Fibroblast of villous mesenchyme (primary cell): ENCODE measurements at places on chromosomes 2 and 18. TPM values are rescaled to one million over a fixed set of nuclear protein-coding genes. Genes with fewer than 3 reads are reported as not detected.

HMSD gene
- 1.3 TPM in 2 replicates for total RNA-seq

CXCR2 gene
- total RNA-seq = not detected in 2 replicates

DSG3 gene
- under 0.01 TPM in 2 replicates for total RNA-seq

MMADHC gene
- total RNA-seq = 173 and 265 TPM in 2 replicates

GALNT13 gene
- 1.7 and 1.9 TPM in 2 replicates for total RNA-seq

CHRNG gene
- not detected in 2 replicates for total RNA-seq

LOXL3 gene
- 9.9 and 10.6 TPM in 2 replicates for total RNA-seq

HOXD9 gene
- 10.6 and 11.2 TPM in 2 replicates for total RNA-seq

C2orf72 gene
- total RNA-seq = not detected in 2 replicates

ZNF638 gene
- total RNA-seq = 117 and 139 TPM in 2 replicates

POTEF gene
- total RNA-seq = 4.8 TPM in 1 of 2 replicates, not detected in the other

SLC9A4 gene
- total RNA-seq = under 0.01 TPM in 1 of 2 replicates, not detected in the other

CHST9 gene
- not detected in 2 replicates for total RNA-seq

COQ10B gene
- total RNA-seq = 49.0 and 69.5 TPM in 2 replicates

FBXO48 gene
- 0.32 and 0.86 TPM in 2 replicates for total RNA-seq

ARL4C gene
- 16.4 and 28.7 TPM in 2 replicates for total RNA-seq

FBLN7 gene
- total RNA-seq = 1.3 and 6.1 TPM in 2 replicates

C1QL2 gene
- total RNA-seq = not detected in 2 replicates

B4GALT6 gene
- 2.9 and 8.6 TPM in 2 replicates for total RNA-seq

SGPP2 gene
- not detected in 2 replicates for total RNA-seq

INHBB gene
- under 0.01 TPM in 2 replicates for total RNA-seq

PSMA8 gene
- not detected in 2 replicates for total RNA-seq

LINC00305 gene
- total RNA-seq = not detected in 2 replicates

ADCYAP1 gene
- total RNA-seq = not detected in 2 replicates
